AG10803 (cell line): ENCODE measurements at places on chromosomes 16 and 17.

GRCh38 chr17:41457676-41458075, 9.5 kb downstream of the KRT32 start:
- DNase-seq, result peak; percentile 52

DNA sequence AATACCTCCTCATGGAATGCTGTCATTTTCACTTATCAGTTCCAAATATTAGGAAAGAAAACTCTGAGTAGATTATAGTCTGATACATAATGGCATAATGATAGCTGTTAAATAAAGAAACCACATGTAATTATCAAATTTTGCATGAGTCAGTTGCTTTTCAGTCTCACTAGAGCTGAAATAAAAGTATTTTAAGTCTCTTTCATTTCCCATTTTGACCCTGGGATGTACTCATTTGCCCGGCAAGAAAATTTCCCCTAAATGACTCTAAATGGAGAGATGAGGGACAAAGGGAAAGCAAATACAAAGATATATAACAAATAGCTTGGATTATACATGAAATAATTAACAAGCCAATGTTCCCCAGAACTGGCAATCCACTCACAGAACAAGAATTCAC, 47.9 kb upstream of the CPHXL start:
- DNase-seq, result no peak

DNA sequence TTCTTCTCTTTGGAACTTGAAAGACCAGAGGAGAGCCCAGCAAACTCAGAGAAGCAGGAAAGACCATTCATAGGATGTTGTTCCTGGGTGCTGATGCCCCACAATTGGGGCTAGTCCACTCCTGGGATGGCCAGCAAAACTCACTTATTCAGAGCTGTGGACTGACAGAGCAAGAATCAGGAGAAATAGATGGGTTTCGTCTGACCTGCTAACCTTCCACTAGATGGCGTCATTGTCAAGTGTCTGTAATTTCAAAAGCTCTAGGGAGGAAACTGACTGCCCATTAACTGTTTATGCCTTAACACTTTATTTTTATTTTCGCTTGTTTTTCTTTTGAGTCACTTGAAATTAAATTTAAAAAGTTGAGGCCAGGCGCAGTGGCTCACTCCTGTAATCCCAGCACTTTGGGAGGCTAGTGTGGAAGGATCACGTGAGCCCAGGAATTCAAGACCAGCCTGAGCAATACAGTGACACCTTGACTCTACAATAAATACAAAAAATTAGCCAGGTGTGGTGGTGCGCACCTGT, 28.7 kb upstream of the MILR1 start:
- peak; percentile 79 for DNase-seq

- no peak for DNase-seq
These were observed 332.2 kb downstream of the WWOX start for GRCh38 chr16:78431701-78432100.

- no peak for DNase-seq
These were observed 1.6 kb upstream of the ODF4 start for GRCh38 chr17:8337802-8338752.

GRCh38 chr17:10072086-10072485, 126.3 kb downstream of the GAS7 start:
- DNase-seq, result no peak

GRCh38 chr16:72171236-72171635, 719 bp downstream of the PMFBP1 start:
- no peak for DNase-seq

- DNase-seq, result no peak
These were observed 81.1 kb downstream of the TBC1D16 start for GRCh38 chr17:79954281-79955166.

GRCh38 chr16:88078111-88078775, 127.0 kb downstream of the BANP start:
- DNase-seq, result no peak

DNA sequence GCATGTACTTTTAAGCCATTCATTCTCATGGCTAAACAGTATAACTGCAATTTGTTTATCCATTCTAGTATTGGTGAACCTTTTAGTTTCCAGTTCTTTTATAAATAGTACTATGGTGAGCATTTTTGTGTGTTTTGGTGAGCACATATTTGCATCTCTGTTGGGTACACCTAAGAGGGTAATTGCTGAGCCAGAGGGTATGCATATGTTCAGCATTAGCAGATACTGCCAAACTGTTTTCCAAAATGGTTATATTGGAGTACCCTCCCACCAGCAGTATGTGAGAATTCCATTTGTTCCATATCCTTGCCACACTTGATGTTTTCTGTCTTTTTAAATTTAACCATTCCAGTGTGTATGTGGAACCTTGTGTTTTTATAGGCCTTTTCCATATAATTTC, 54.1 kb upstream of the SLC12A3 start:
- no peak for DNase-seq

DNA sequence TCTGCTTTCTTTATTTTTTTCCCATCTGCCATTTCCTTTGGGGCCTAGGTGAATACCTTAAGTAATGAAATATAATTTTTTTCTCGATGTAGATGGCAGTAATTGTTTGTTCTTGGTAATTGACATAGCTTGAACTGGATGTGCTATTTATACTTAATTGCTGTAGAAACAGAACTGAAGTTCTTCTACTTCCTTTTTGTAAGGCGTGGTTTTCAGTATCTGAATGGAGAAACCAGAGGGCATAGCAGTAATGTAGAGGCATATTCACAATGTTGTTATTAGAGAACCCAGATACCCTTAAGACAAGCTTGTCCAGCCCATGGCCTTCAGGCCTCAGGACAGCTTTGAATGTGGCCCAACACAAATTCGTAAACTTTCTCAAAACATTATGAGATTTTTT, 16.4 kb downstream of the ATP6V0A1 start:
- DNase-seq, result no peak

GRCh38 chr16:56933828-56934598, 2.1 kb downstream of the HERPUD1 start:
- no peak for DNase-seq
